ENCODE measurements at places on chromosomes 7 and 10. TPM values are rescaled to one million over a fixed set of nuclear protein-coding genes. Genes with fewer than 3 reads are reported as not detected.

The PODXL gene
- 945 TPM for total RNA-seq

The AKR1D1 gene
- total RNA-seq, result not detected

The SFRP4 gene
- not detected for total RNA-seq

The ZNF488 gene
- total RNA-seq, result 7.7 TPM

The DOCK1 gene
- total RNA-seq, result 53.0 TPM

The TAS2R3 gene
- total RNA-seq, result 0.59 TPM

The PLAU gene
- 23.8 TPM for total RNA-seq

The LLCFC1 gene
- not detected for total RNA-seq

The GIMAP6 gene
- total RNA-seq, result not detected

The EVX1 gene
- not detected for total RNA-seq

The HIPK2 gene
- 24.4 TPM for total RNA-seq

The LMTK2 gene
- 26.8 TPM for total RNA-seq

The TMEM229A gene
- total RNA-seq, result 0.75 TPM

The GPR22 gene
- not detected for total RNA-seq

The FAM20C gene
- total RNA-seq, result 34.7 TPM

The MYOF gene
- total RNA-seq, result 3.2 TPM

The ZNF438 gene
- 1.7 TPM for total RNA-seq

The ASAH2 gene
- total RNA-seq, result 3.1 TPM

The GPER1 gene
- total RNA-seq, result 0.24 TPM

The ZNF727 gene
- not detected for total RNA-seq

The CDNF gene
- 0.32 TPM for total RNA-seq

The PRTFDC1 gene
- 6.6 TPM for total RNA-seq

The MLXIPL gene
- 9.4 TPM for total RNA-seq

The VWDE gene
- total RNA-seq, result 18.9 TPM

The DYNC1I1 gene
- total RNA-seq, result 0.58 TPM

The ACSL5 gene
- not detected for total RNA-seq

The FBXL15 gene
- 15.4 TPM for total RNA-seq

The OGDHL gene
- 16.6 TPM for total RNA-seq

The HOXA10 gene
- total RNA-seq, result not detected

The SYT15 gene
- 1.5 TPM for total RNA-seq

The CNOT4 gene
- 25.8 TPM for total RNA-seq

The PNLIP gene
- not detected for total RNA-seq

The HOXA13 gene
- not detected for total RNA-seq

The ZEB1 gene
- total RNA-seq, result 0.23 TPM

The IFIT1B gene
- not detected for total RNA-seq

The RAPGEF5 gene
- total RNA-seq, result 22.1 TPM

The MYH16 gene
- not detected for total RNA-seq

The PIK3AP1 gene
- total RNA-seq, result 2.9 TPM

The CCDC172 gene
- 3.6 TPM for total RNA-seq

The LRMDA gene
- 0.86 TPM for total RNA-seq

The ANKRD2 gene
- not detected for total RNA-seq

The CFAP70 gene
- 0.30 TPM for total RNA-seq

The ZCCHC24 gene
- total RNA-seq, result 6.2 TPM

Measured in H1 (cell line).